ENCODE measurements at places on chromosomes 13 and 19.

DNA sequence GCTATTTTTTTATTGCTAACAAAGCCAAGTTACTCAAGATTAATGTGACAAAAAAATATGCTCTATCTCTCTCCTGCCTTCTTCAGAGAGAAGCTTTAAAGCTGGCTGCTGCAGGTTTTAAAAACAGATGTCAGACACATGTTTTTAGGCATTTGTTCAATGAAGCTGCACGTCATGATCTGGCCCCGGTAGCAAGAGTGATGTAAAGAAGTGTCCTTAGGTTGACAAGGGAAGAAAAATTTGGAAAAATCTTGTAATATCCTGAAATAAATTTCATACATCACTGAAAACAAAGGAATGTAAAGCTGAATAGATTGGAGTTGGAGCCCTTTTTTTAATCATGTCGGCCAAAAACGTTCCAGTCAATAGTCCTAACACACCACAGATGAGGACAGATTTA, 531.4 kb upstream of the NBEA start:
- no peak for DNase-seq

DNA sequence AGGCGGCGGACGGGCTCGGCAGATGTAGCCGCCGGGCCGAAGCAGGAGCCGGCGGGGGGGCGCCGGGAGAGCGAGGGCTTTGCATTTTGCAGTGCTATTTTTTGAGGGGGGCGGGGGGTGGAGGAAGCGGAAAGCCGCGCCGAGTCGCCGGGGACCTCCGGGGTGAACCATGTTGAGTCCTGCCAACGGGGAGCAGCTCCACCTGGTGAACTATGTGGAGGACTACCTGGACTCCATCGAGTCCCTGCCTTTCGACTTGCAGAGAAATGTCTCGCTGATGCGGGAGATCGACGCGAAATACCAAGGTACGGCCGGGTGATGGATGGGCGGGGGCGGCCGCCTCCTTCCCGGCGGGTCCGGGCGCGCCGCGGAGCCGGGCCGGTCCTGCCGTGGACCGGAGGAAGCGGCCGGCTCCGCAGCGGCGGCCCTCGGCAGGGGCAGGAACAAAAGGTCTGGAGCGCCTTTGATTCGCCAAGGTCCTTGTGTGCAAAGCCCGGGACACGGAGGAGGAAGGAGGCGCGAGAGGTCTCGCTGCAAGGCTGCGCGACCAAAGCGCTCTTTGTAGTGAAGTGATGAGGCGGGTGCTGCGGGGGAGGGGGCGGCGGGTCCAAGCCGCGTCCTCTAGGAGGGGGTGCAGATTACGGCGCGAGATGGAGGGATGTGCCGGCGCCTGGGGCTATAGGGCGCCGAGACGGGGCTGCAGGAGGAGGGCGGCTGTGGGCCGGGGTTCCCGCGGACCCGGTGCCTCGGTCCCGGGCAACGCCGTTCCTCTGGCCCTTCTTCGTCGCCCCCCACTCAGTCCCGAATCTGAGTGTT, 689 bp downstream of the ING1 start:
- no peak for DNase-seq

DNA sequence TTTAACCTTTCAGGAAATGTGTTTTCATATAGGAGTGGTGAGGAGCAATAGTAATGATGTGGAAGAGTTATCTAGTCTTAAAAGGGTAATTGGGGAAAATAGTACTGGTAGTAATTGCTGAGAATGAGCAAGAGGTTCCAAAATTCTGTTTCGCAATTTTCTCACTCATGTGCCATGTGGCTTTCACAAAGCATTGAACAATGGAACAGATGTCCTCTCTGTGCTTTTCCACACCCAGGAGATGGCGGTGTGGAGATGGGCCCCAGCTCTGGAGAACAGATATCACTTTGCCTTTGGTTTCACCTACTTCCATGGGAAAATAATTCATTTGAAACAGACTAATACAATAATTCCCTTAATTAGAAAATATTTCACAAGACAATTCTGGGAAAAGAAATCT, 170.0 kb upstream of the SLC10A2 start:
- DNase-seq: no peak

DNA sequence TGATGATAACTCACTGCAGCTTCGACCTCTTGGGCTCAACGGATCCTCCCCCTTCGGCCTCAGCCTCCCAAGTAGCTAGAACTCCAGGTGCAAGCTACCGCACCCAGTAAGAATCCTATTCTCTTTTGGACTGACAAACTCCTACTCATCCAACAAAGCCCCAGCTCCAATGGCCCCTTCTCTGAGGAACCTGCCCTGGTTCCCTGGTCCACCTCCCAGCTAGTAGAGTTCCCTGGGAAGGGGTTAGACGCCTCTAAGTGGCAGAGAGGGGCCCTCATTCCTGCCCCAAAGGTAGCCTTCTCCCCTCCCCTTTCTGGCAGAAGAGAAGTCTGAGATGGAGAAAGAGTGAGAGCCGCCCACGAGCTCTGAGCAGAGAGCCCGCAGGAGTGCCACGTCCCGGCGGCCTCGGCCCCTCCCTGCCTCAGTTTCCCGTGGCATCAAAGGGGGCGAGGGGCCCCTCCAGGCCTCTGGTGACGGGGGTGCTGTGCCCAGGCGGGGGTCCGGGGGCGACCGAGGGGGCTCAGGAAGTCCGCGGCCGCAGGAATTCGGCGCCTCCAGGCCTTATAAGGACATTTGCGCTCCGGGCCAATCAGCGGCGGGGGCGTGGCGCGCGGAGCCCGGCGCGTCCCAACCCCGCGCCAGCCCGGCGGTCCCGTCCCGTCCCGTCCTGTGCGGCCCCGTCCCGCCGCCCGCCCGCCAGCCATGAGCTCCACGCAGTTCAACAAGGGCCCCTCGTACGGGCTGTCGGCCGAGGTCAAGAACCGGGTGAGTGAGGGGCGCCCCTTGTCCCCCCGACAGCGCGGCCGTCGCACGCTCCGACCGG, at the start of gene CNN2:
TSS of gene CNN2 (plus strand) at position 649 of the 823 bp plus-strand sequence. CDS start at position 703, 54 bp downstream.
- DNase-seq: no peak

GRCh38 chr13:41496420-41497234, 39.3 kb downstream of the RGCC start:
- no peak for DNase-seq

- no peak for DNase-seq
Observed at GRCh38 chr19:10826231-10826630, 9.8 kb downstream of the TMED1 start.

GRCh38 chr13:29530901-29531300, 64.6 kb downstream of the SLC7A1 start:
- DNase-seq: no peak

- no peak for DNase-seq
Observed at GRCh38 chr19:53961523-53962356, 997 bp upstream of the CACNG8 start.

DNA sequence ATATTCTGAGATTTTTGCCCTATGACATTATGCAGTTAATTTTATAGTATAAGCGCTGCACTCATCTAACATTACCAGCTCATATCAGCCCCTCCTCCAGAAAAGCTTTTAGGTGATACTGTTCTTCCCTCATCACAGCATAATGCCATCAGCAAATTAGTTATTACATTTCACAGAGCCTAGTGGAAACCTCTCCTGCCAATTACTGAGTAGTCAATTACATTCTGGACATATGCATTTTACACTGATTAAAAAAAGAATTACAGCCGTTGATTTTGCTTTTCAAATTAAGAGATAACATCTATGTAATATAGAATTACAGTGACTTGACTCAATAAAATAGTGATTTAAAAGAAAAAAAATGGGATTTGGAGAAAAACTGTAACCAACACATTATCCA, 542.1 kb downstream of the UQCRFS1 start:
- DNase-seq: no peak

- DNase-seq: no peak
Observed at GRCh38 chr13:99225078-99225477, 24.4 kb downstream of the UBAC2 start.

DNA sequence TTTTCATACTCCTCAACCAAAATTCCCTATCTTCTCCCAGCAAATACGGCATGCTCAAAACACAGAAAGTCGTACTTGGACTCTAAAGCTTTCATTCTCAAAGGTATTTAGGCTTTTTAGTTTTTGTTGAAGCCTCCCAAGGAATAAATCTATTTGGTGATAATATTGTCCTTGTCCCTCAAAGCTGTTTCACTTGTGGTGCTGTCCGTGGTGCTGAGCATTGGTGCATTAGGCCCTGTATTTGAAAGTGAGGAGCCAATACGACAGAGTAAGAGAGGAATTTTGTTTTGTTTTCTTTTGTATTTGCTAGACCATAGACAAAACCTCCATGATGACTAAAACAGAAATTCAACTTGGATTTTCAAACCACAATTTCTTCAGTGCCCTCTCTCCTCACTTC, 3.2 kb upstream of the LGALS13 start:
- peak; percentile 7 for DNase-seq

DNA sequence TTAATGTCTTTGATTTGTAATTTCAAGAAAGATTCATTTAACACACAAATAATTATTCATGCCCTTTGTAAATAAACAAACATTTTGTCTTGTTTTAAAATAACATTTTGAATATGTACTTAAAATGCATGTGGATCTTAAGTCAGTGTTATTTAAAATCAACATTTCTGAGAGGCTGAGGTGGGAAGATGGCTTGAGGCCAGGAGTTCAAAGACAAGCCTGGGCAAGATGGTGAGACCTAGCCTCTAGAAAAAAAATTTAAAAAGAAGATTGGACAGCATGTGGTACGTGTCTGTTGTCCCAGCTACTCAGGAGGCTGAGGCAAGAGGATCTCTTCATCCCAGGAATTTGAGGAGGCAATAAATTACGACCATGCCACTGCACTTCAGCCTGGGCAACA, 1268.2 kb downstream of the SLITRK1 start:
- no peak for DNase-seq

DNA sequence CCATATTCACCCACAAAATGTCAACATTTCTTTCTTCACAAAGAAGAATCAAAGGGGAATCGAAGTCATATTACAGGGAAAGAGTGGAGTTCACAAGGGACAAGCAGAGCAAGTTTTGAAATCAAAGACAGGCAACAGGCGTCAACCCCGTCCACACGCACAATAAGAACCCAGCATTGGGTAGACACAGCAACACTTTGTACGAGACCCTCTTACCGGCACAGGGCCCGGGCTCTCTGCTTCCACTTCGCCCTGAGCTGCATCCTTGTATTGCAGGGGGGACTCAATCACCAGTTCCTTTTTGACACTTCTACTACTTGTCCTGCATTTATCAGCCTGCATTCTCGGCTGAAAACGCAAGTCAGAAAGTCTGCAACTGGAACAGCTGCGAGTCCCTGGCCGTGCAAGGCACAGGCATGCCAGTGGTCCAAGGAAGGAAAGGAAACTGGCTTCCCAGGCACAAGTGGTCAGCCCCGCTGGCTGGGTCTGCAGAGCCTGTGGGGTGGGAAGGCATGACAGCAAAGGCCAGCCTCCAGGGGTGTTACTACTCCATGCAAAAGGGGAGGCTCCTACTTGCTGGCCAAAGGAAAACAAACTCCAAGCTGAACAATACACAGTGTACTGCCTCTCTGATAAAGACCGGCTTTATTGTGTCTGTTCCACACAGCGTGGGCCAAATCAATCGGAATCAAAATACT, at the start of gene DOCK9:
TSS of gene DOCK9 (minus strand) at position 497 of the 698 bp plus-strand sequence. CDS start at position 342, 155 bp downstream.
- DNase-seq: no peak

Measured in GM19239 (cell line).